ENCODE measurements at places on chromosomes 12 and 14.

GRCh38 chr14:23153851-23154796, 29.3 kb downstream of the SLC7A8 start:
- no peak for DNase-seq

DNA sequence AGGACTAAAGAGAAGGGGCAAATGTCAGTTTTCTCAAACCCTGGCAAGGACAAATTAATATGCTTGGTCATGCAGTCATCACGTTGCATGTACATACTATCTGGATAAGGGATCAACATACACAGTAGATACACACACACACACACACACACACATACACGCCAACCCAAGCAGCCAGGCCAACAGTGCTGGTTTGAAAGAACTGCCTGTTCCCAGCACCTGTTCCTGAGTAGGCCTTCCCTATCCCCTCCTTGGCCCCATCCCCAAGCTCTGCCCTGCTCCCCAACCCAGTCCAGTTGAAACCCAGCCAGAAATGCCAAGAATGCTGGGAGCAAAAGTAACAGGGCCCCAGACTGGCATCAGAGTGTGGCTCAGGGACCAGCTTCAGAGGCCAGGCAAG, 4.4 kb downstream of the ITGA7 start:
- no peak for DNase-seq

DNA sequence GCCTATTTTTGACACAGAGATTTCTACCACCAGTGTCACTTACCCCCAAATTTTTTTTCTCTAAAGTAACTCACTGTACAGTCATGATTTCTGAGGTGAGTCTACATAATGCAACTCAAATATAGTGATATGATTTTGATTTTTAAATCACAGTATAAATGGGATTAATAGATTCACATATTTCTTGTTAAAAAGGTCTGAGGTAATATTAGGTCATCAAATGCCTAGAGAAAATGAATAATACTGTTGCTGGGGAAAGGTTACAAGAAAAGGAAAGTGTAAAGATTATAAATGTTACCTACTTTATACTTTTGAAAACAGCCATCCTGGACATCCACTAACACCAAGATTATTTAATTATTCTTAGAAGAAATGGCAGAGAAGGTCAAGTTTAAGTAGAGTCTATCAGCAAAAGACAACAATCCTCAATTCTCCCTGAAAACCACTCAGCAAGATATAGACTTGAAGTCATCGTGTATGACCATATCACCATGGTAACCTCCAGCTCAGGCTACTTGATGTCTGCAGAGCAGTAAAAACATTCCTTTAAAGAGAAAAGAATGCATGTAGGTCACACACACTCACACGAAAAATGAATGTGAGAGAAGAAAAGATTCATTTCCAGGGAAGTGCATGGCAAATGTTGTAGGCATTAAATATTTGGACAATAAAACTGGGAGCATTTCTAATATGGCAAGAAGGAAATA, 58.7 kb downstream of the CCDC59 start:
- no peak for DNase-seq

DNA sequence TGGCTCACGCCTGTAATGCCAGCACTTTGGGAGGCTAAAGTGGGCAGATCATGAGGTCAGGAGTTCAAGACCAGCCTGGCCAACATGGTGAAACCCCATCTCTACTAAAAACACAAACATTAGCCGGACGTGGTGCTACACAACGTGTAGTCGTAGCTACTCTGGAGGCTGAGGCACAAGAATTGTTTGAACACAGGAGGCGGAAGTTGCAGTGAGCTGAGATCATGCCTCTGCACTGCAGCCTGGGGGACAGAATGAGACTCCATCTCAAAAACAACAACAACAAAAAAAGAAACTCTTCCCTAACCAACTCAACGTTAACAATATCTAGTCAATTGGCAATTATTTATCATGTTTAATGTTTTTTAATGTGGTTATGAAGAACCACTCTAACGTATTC, 89.3 kb downstream of the EPS8 start:
- no peak for DNase-seq

- no peak for DNase-seq
Measured at GRCh38 chr14:76904100-76904739, 78.0 kb downstream of the LRRC74A start.

GRCh38 chr14:26276757-26277156, 321.1 kb downstream of the NOVA1 start:
- no peak for DNase-seq

GRCh38 chr12:10551375-10551774, 45.7 kb downstream of the EIF2S3B start:
- no peak for DNase-seq

Measured in vagina (tissue), 2 donors.